ENCODE measurements at places on chromosomes 3 and 15. TPM values are rescaled to one million over a fixed set of nuclear protein-coding genes. Genes with fewer than 3 reads are reported as not detected.

The SLC24A5 gene
- total RNA-seq: not detected

The GCNT3 gene
- total RNA-seq: 0.76 TPM

The CATSPER2 gene
- total RNA-seq: 3.1 TPM

The TM6SF1 gene
- total RNA-seq: 5.9 TPM

GRCh38 chr3:171173736-171174135 lies 147.2 kb upstream of the SLC2A2 start:
- DNase-seq: no peak
- H3K27me3 ChIP-seq: no peaks in the 10 kb centered on the region
- peaks cover 4% of the 10 kb centered on the region for H3K36me3 ChIP-seq

DNA sequence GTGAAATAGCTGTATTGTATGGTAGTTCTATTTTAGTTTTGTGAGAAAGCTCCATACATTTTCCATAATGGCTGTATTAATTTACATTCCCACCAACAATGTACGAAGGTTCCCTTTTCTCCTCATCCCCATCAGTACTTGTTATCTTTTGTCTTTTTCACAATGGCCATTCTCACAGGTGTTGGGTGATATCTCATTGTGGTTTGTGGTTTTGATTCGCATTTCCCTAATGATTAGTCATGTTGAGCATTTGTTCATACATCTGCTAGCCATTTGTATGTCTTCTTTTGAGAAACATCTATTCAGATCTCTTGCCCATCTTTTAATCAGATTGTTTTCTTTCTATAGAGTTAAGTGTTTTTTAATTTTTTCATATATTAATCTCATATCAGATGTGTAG lies 931.9 kb downstream of the IGSF11 start:
- peaks cover 14% of the 10 kb centered on the region for H3K27me3 ChIP-seq
- no peak overlapping the region for H3K4me3 ChIP-seq
- no peaks in the 10 kb centered on the region for H3K36me3 ChIP-seq
- no peak overlapping the region for H3K27ac ChIP-seq
- H3K4me1 ChIP-seq: no peaks in the 10 kb centered on the region

DNA sequence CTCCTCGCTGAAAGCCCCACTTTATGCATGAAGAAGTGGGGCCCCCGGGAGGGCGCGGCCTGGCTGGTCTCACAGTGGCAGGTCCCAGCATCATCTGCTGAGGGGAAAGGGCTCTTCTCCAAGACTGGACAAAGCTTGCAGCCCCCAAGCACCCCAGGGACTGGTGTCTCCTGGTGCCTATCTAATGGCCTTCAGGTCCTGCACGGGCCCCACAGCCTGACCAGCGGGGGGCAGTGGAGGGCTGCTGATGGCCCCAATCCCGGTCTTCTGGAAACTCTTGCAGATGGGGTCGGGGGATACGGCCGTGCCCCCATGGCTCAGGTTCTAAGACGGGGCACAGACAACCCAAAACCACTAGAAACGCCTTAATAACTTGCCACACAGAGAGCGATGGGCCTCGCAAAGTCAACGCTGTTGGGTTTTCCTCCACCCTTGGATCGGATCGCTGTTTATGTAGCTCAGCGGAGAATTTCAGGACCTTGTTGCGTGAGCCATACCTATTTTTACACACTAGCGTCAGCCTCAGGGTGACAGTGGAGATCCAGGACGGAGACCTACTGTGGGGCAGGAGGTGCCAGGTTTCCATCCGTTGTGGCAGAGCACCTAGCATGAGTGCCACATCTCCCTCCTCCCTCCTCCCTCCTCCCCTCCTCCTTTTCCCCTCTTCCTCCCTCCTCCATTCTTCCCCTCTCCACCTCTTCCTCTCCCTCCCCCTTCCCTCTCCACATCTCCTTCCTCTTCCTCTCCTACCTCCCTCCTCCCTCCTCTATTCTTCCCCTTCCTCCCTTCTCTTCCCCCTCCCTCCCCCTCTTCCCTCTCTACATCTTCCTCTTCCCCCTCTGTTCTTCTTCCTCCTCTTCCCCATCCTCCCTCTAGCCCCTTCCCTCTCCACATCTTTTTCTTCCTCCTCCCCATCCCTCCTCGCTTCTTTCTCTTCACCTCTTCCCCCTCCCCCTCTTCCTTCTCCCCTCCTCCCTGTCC lies 79.3 kb upstream of the ALDH1L1 start:
- H3K36me3 ChIP-seq: no peaks in the 10 kb centered on the region
- peaks cover 20% of the 10 kb centered on the region for H3K4me1 ChIP-seq
- DNase-seq: no peak
- H3K4me3 ChIP-seq: no peak overlapping the region

- no peak for DNase-seq
- H3K36me3 ChIP-seq: no peaks in the 10 kb centered on the region
- peaks cover 20% of the 10 kb centered on the region for H3K4me1 ChIP-seq
- H3K27me3 ChIP-seq: no peaks in the 10 kb centered on the region
- no peak overlapping the region for H3K4me3 ChIP-seq
Observed at GRCh38 chr3:49462222-49462621, 7.8 kb upstream of the DAG1 start.

GRCh38 chr3:35392187-35392586 lies 247.1 kb upstream of the ARPP21 start:
- no peak overlapping the region for H3K27ac ChIP-seq
- DNase-seq: no peak
- peaks cover 5% of the 10 kb centered on the region for H3K4me1 ChIP-seq
- H3K4me3 ChIP-seq: no peak overlapping the region
- no peaks in the 10 kb centered on the region for H3K36me3 ChIP-seq

GRCh38 chr3:32237670-32238452 lies 619 bp upstream of the CMTM8 start:
- peaks cover 13% of the 10 kb centered on the region for H3K4me1 ChIP-seq
- H3K27ac ChIP-seq: no peak overlapping the region
- H3K27me3 ChIP-seq: no peaks in the 10 kb centered on the region
- peak overlapping the region; percentile 68 for H3K4me3 ChIP-seq

- H3K36me3 ChIP-seq: no peaks in the 10 kb centered on the region
- H3K4me1 ChIP-seq: peaks cover 9% of the 10 kb centered on the region
- no peak overlapping the region for H3K27ac ChIP-seq
- no peaks in the 10 kb centered on the region for H3K27me3 ChIP-seq
Observed at GRCh38 chr3:69855436-69856162, 116.3 kb downstream of the MITF start.

- H3K4me3 ChIP-seq: no peak overlapping the region
- H3K27me3 ChIP-seq: no peaks in the 10 kb centered on the region
- no peaks in the 10 kb centered on the region for H3K36me3 ChIP-seq
- DNase-seq: no peak
Observed at GRCh38 chr3:69806735-69807438, 67.6 kb downstream of the MITF start.

DNA sequence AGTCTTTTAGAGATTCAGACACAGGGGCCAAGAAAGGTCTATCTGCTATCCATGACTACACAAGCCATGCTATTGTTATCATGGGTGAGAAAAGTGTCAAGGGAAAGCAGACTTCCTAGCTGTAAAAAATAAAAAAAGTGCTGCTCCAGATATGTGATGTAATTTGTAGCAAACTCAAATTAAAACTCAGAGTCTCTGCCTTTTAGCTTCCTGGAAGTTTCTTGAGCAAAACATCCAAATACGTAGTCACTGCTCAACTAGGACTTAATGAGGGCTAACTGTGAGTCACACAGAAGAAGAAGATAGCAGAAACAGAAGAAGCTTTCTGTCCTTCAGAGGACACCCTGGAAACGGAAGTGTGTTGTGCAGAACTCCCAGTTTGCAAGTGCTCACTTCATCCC lies 393.4 kb upstream of the NR2F2 start:
- no peaks in the 10 kb centered on the region for H3K36me3 ChIP-seq
- H3K27me3 ChIP-seq: no peaks in the 10 kb centered on the region
- no peak overlapping the region for H3K4me3 ChIP-seq
- no peak for DNase-seq
- H3K27ac ChIP-seq: no peak overlapping the region

DNA sequence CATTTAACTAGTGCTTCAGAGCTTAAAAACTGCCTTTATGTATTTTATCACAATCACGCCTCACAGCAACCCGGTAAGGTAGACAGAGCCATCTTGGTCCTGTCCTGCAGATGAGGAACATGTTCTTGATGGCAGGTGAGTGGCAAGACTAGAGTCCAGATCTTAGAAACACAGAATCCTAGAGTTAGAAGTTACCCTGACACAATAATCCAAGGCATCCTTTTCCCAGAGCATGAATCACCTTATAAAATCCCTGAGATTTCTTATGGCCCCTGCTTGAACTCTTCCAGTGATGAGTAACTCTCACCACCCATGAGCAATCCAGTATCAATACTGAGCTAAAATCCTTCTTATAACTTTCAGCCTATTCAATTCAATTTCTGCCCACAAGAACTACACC lies 16.9 kb downstream of the POPDC2 start:
- no peaks in the 10 kb centered on the region for H3K27me3 ChIP-seq
- no peak overlapping the region for H3K27ac ChIP-seq
- no peak overlapping the region for H3K4me3 ChIP-seq
- no peak for DNase-seq

- no peak overlapping the region for H3K4me3 ChIP-seq
- DNase-seq: no peak
- H3K36me3 ChIP-seq: peaks cover 3% of the 10 kb centered on the region
- peak overlapping the region; percentile 71 for H3K27ac ChIP-seq
- H3K4me1 ChIP-seq: peaks cover 23% of the 10 kb centered on the region
Observed at GRCh38 chr3:70816346-70816745, 503.9 kb upstream of the MDFIC2 start.

- no peak for DNase-seq
- H3K27me3 ChIP-seq: peaks cover 28% of the 10 kb centered on the region
- H3K4me3 ChIP-seq: no peak overlapping the region
- no peak overlapping the region for H3K27ac ChIP-seq
- H3K36me3 ChIP-seq: no peaks in the 10 kb centered on the region
Observed at GRCh38 chr3:186380622-186381380, 18.8 kb upstream of the DGKG start.
